Stimulated activated CD8-positive, alpha-beta memory T cell treated with anti-CD3 and anti-CD28 coated beads, Interleukin-2, amount 100 ng/mL, for 48 hours (primary cell): ENCODE measurements at places on chromosomes 5 and 9.
A peak's percentile ranks its signal among the peaks of the same experiment; 100 is the strongest.

DNA sequence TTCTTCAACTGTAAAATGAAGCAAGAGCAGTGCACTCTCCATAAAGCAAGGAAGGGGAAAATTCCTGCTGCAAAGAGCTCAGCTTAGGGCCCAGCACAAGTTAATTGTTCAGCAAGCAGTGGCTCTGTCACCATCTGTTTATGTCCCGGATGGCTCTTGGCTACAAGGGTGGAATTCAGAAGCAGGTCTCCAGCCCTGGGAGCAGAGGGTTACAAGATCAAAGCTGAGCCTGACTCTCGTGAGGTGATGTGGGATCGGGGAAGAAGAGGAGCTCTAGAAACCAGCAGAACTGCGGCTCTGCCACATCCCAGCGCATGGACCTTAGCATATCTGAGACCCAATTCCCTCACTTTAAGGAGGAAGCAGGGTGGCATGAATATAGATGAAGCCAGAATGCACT, 25.2 kb upstream of the OLFM1 start:
- no peak for DNase-seq

DNA sequence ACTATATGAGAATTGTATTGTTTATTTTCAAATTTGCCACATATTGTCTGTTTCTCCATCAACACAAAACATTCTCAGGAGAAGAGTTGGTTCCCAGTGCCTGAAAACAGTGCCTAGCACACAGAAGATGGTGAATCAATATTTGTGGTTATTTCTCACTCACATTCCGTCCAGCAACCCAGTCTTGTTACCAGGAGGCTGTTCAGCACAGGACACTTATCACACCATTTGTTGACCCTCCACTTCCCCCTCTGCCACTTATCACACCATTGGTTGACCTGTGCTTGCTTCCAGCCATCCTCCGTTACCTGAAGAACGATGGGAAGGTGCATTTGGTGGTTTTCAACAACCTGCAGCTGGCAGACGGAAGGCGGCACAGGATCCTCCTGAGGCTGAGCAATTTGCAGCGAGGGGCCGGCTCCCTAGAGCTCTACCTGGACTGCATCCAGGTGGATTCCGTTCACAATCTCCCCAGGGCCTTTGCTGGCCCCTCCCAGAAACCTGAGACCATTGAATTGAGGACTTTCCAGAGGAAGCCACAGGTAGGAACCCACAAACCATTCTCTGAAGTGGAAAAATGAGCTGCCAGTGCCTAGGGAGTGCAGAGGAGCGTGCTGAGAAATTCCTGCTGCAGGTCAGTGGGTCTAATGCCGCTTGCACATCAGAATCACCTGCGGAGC, 20.5 kb downstream of the THBS4 start:
- no peak for DNase-seq

DNA sequence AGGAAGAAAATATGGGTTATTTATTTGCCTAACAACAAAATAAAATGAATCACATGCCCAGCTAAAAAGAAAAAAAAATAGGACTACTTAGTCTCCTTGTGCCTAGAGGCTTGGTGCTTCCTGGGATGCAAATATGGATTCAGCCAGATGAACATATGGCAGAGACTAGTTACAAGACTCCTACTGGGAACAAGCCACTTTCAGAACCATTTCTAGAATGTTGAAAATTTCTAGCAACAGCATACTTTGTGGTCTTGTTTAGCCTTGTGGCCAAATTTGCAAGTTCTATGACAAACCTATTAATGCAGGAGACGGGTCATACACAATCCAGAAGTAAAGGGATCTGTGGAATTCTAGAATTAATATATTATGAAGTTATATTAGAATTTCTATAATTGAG, 198.7 kb downstream of the CHSY3 start:
- DNase-seq = no peak

DNA sequence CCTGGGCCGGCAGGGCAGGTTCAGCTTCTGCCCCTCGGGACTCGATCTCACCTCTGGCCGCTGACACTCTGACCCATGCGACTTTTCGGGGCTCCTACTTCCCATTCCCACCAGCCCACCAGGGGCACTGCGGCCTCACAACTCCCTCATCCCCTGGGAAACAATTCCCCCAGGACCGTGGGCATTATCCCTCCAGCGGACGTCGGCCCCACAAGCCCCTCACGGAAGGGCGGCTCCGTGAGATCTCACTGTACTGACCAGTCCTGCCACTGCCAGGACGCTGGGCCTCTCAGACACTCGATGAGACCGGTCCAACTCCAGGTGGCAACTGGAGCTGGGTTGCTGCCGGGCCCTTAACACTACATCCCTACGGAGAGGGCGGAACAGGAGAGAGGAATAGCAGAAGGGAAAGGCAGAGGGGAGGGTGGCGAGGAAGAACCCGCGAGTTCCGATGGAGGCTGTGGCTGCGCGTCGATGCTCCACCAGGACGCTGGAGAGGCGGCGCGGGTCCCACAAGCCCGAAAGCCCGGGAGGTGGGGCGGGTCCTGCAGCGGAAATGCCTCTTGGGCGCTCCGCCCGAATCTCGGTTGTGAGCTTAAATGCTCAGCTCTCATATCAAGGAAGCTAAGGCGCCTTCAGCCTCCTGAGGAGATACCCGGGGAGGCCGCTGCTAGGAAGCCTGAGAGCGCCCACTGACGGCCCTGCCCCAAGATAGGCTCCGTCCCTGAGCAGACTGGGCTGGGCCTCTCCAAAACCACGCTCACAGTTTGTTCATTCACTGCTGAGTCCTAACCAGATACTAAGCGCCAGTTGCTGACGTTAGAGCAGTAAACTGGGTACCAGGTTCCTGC, 36.3 kb downstream of the VCP start:
- peak; percentile 32 for DNase-seq

GRCh38 chr9:37919246-37919955, 15.5 kb upstream of the SLC25A51 start:
- no peak for DNase-seq

DNA sequence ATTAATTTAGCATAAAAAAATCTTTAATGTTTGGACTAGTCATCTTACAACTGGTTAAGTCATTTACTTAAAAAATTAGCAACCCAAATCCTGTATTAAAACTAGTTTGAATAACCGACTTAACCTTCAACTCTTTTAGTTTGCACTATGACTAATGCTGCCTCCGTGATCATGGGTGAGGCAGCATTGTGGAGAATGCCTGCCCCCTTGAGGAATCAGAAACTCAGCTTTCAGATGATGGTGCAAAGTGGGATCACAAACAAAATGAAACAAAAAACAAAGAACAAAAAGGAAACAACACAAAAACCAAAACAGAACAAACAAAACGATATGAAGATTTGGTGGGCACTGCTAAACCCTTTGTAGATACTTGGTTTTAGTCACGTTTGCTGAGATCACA, 127.0 kb upstream of the PALM2AKAP2 start:
- no peak for DNase-seq

DNA sequence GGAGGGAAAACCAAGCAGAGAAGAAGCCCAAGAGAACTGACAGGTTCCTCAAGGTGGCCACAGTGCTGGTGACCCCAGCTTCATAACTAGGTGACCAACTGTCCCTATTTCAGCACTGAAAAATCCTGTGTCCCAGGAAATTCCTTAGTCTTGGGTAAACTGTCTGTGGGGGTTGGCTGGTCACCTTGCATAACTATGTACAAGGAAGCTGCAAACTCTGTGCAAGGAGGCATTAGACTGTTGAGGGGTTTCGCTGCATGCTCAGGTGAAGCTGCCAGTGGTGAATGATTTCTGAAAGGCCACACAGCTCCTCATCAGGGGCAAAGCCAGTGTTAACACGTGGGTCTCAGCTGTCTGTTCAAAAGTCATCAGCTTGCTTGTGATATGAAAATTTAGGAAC, 36.9 kb downstream of the PCSK5 start:
- DNase-seq = no peak

- peak; percentile 36 for DNase-seq
Observed at GRCh38 chr9:2053883-2054845, 39.0 kb downstream of the SMARCA2 start.

- DNase-seq = no peak
Observed at GRCh38 chr9:25449503-25449902, 228.7 kb downstream of the TUSC1 start.

- no peak for DNase-seq
Observed at GRCh38 chr9:92455217-92455616, 27.1 kb downstream of the ASPN start.

- no peak for DNase-seq
Observed at GRCh38 chr9:6538666-6539071, 106.9 kb downstream of the GLDC start.

DNA sequence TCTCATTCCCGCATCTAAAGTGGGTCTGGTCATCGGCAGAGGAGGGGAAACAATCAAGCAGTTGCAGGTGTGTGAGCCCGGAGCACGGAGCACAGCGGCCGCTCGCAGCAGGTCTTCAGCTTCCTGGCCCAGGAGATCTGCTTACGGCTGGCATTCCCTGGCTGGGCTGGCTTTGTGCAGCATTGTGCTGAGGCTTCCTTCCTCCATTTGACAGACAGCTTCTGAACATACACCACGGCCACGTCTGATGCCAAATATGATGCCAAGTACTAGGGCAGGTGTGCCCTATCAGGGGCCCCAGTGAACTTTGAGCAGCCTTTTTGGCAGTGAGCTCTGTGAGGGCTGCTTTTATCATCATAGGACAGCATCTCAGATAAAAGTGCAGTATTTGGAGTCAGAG, 37.1 kb downstream of the FUBP3 start:
- DNase-seq = no peak

DNA sequence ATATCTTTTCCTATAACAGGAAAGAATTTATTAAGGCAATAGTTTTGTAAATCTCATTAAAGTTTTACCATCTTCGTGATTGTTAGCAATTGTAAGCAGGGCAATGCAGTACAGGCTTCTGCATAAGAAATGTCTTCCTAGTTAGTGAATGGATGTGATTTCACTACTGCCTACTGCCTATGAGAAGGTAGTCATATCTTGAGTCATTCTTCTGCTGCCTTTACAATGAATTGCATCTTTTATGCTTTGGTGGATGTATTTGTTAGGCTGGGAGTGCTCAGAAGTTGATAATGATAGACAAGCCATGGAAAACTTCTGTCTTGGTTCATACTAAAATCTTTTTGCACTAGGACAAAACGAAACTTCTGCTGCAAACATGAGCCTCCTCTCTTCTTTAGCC, 128.0 kb downstream of the ADAMTSL1 start:
- no peak for DNase-seq
